ENCODE measurements at places on chromosomes 7 and 10.

DNA sequence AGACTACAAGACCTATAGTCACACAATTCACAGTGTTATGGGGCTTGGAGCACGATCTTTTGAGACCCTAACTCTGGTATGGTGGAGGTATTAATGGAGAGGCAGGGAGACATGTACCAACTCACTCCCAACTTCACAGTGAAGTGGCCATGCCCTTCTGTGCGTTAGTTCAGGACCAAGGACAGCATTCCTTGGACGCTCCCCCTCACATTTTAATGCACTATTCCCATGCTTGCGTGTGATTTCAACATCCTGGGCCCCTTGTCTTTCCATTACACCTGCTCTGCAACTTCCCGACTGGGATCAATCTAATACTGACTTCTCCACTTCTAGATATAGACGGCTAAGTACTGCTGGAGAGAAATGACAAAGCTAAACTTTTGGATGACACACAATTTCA, 72.7 kb downstream of the PLCE1 start:
- no peak for DNase-seq

DNA sequence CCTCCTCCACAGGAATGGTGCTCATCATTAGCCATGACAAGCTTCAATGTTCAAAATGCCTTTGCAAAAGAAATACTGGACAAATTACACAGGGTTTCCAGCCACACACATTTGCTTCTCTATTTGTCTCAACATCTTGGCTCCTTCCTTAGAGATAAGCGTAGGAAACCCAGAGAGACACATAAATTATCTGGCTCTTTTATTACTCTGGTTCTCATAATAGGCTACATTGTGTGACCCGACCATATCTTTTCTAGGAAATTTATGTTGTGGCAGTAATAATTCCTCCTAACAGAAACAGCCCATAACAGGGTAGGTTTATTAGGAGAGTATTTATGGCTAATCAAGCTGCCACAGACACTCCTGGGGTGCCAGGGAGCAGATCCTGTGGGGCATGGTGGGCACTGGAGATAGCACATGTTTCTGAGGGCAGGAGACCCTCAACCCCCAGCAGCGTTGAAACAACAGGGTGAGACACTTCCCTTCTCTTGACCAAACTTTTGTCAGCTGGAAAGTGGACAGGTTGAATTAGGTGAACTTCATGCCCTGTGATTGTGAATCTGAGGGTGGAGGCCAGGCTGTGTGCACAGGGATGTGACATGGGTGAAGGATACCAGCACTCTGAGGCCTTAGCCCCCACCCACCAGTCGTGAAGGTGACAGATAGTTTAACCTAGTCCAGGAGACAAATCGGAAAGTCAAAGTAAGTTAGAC, 295.9 kb upstream of the ZNF32 start:
- DNase-seq, result no peak

DNA sequence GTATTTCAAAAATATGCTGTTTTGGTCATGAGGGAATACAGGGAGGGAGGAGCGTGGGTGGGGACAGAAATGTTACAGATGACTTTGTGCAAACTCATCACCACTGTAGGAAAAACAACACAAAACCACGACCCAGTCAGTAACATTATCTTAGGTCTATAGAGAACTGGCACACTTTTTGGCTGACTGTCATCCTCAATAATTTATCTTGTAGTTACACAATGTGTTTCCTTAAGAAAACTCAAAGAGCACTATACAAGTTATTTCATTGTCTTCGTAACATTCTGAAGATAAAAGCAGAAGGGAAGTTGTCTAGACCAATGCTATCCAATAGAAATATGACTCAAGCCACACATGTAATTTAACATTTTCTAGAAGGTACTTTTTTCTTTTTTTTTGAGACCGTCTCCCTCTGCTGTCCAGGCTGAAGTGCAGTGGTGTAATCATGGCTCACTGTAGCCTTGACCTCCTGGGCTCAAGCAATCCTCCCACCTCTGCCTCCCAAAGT, 16.9 kb upstream of the CDK14 start:
- no peak for DNase-seq

DNA sequence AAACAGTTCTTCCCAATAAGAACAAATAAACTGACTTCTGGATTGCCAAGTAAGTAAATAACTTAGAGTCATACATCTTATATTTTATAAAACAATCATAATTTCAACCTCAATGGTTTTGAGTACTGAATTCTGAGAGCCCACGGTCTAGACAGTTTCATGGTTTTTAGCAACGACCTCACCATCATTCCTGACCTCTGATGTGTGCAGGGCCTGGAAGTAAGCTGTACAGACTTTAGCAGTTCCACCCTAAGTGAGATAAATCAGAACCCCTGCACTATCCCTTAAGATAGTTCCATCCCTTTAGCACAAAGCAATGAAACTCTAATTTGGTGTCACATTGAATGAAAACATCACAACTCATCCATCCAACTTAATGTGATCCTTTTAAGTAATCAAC, 86.0 kb downstream of the NEBL start:
- no peak for DNase-seq

DNA sequence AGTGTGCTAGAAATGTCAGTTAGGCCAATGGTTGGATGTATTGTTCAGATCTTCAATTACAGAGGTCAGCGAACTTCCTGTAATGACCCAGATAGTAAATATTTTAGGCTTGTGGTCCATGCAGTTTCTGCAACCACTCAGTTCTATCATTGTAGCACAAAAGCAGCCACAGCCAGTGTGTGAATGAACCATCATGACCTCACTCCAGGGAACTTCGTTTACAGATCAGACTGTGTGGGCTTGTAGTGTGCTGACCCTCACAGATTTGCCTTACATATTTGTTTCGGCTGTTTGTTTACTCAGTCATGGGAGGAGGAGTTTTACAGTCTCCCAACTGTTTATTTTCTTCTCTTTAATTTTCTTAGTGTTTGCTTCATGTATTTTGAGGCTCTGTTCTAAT, 55.4 kb downstream of the LANCL2 start:
- no peak for DNase-seq

DNA sequence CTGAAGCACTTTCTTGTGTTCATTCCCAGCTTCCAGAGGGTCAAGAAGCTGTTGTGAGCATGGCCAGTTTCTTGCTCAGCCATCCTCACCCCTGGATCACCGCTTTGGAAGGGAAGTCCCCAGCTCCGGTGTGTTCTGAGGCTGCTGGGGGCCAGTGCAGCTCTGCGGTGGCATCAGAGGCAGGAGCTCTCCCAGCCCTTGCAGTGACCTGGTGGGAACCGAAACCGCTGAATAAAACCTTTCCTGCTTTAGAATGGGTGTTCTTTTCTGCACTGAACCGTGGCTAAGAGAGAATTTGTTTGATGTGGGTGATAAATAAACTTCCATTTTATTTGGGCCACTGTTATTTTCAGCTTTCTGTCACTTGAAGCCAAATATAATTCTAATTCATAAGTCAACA, 450.9 kb upstream of the VSTM2A start:
- no peak for DNase-seq

GRCh38 chr7:158781974-158782664, 47.2 kb downstream of the ESYT2 start:
- DNase-seq, result no peak

GRCh38 chr10:128898133-128898915, 568.7 kb upstream of the MGMT start:
- DNase-seq, result no peak

- no peak for DNase-seq
These were observed 343.7 kb upstream of the AOAH start for GRCh38 chr7:37068038-37068437.

DNA sequence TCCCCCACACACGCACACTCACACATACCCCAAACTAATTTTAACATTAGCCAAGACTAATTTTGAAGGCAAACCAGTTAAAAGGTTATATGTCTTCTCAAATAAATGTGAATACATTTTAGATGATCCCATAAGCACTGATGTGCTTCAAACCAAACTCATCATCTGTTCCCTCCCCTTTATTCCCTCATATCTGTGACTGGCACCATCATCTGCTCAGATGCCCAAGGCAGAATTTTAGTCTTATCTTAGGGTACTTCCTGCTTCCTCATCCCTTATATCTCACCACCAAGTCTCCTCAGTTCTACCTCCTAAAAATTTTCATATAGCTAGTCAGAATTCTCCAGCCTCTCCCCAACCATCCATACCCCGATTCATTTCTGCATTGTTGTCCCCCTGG, 80.4 kb downstream of the UPF2 start:
- DNase-seq, result no peak

DNA sequence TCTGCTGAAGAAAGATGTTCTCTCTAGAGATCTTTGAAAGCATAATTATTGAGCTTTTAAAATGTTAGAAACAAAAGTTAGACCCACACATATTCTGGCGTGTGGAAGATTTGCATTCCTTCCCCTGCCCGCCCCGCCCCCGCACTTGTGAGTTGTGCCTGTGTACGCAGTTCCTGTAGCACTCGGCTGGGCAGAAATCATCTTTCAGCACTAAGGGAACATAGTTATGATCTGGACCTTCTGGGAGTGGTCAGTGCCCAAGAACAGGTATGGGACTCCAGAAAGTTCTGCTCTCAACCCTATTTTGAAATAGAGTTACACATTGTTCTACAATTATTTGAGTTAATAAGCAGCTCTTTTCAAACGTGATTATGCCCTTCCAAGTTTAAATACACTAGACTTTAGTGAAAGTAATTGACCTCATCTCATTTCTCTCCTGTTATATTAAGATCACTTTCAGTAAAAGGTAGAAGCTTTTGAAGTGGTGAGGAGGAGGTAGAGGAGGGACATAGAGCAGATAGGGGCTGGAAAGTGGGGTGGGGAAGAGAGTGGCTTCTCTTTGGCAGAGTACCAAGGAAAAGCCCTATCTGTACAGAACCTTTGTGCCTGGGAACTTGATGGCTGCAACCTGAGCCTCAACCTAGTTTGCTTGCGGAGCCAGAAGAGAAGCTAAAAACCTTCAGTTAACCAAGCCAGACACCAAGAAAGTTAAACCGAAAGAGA, 5.7 kb downstream of the BLVRA start:
- DNase-seq, result no peak

GRCh38 chr10:116457488-116457887, 29.8 kb downstream of the PNLIPRP3 start:
- no peak for DNase-seq

- no peak for DNase-seq
These were observed 54.3 kb downstream of the ZNF438 start for GRCh38 chr10:30977385-30977784.

DNA sequence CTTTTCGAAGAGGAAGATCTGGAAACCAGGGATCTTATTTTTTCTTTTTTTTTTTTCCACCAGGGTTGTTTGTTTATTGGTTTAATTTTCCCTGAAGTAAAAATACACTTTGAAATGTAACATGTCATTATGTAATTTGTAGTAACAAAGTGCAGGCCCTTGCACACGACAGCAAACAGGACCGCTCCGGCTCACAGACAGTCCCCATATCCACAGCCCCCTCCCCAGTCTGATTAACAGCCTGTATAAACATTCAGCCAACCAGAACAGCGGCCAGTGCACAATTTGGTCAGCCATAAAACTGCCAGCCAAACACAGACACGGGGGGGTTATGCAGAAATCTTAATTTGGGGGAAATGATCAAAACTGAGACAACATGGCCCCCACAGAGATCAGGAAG, 431.6 kb upstream of the NPVF start:
- no peak for DNase-seq

DNA sequence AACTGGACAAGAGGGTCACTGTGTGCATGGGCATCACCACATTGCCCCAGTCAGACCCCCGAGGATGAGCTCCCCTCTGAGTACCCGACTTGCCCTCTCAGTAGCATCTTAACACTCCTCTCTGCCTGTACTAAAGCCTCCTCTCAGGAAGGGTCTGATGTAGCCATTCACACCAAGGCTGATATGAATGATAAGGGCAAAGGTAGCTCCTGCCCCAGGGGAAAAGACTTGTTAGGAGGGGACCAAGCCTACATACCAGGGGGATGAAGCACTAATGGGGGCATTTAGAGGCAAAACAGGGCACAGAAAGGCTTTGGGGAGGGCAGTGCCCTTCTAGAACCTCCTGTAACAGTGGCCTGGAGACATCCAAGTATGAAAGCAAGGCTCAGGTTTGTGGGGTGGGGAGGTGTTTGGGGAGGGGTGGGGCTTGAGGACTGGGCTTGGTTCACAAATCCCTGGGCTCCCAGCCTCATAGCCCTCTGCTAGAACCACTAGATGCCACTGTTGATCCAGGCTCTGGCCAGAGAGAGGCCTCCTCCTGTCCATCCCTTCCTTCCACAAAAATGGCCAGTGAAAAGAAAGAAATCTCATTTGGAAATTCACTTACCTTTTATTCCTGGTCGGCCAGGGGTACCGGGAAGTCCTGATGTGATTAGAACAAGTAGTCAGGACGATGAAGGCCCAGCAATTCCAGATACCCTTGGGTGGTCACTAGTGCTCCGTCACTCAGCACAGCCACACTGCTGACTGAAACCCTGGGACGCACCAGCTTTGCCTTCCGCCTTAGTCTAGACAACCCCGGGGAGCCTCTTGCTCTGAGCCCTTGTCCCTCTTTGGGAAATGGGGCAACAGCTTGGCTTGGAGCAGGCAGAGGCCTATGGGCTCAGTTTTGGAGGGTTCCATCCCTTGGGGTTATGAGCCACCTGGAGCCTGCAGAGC, 40.3 kb downstream of the COL17A1 start:
- DNase-seq, result no peak

GRCh38 chr10:110207011-110207804, at the start of gene MXI1:
Gene MXI1 (plus strand): TSS chr10:110207605. CDS start chr10:110207809, 204 bp downstream.
- DNase-seq, result peak; percentile 92

DNA sequence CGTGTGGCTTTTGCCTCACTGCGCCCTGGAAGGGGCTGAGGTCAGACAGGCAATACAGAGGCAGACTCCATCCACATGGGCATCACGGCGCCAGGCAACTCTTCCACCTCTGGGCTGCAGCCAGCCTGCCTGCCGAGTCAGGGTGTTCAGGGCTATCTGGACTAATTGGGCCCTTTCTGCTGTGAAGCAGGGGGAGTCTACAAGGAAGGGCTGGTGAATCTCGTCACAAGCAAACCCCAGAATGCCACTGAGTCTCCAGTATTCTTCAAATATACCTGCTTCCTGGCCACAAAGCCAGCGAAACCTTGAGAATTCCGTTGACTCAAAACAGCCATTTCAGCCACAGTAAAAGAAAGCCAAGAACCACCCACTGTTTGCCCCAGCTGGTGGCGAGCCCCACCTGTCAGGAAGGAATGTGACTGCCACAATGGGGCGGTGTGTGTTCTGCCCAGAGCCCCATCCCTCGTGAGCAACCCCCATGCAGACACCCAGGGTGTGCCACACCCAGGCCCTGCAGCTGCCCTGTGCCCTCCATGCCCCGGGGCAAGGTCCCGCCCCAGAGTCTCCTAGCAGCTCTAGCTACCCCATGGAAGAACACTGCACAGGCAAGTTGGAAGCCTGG, 117.3 kb downstream of the FAM53B start:
- DNase-seq, result no peak

All from HL-60 (cell line).